Large intestine (tissue), 12 donors: ENCODE measurements at places on chromosomes 11 and 22. TPM values are rescaled to one million over a fixed set of nuclear protein-coding genes. Genes with fewer than 3 reads are reported as not detected.

Gene C11orf65
- 1.1 TPM for polyA plus RNA-seq

Gene ASPHD2
- polyA plus RNA-seq: 0.88 TPM

Gene TTLL12
- 29.0 TPM for polyA plus RNA-seq

Gene EPS8L2
- 260 TPM for polyA plus RNA-seq

Gene PEX26
- 32.7 TPM for polyA plus RNA-seq

Gene H19
- polyA plus RNA-seq: 4,676 TPM

Gene HBB
- 175 TPM for polyA plus RNA-seq

Gene CLCF1
- polyA plus RNA-seq: 9.6 TPM

Gene RFPL1
- polyA plus RNA-seq: 0.37 TPM

DNA sequence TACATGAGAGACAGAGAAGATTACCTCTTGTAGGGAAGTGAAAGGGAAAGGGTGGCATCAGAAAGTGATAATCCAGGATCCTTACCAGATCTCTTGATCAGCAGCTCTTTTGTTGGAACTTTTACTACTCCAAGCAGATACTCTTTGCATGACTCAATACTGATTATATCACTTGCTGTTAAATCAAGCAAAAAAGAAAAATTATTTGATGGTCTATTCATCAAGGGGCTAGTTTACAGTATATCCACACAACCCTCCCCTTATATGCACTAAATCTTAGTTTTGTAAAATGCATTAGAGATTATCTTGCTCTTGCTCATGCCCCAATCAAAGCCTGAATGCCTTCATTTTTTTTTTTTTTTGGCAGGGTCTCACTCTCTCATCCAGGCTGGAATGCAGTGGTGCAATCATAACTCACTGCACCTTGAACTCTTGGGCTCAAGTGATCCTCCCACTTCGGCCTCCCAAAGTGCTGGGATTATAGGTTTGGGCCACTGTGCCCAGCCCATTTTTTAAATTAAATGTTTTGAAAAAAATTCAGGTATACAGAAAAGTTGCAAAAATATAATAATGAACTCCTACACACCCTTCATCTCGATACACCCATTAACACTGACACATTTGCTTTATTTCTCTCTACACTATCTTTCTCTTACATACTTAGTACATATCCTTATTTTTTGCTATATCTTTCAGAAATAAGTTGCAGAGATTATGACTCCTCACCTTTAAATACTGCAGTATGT, 76.1 kb upstream of the UCP3 start:
- H3K4me3 ChIP-seq: no peak overlapping the region
- H3K4me1 ChIP-seq: no peaks in the 10 kb centered on the region

DNA sequence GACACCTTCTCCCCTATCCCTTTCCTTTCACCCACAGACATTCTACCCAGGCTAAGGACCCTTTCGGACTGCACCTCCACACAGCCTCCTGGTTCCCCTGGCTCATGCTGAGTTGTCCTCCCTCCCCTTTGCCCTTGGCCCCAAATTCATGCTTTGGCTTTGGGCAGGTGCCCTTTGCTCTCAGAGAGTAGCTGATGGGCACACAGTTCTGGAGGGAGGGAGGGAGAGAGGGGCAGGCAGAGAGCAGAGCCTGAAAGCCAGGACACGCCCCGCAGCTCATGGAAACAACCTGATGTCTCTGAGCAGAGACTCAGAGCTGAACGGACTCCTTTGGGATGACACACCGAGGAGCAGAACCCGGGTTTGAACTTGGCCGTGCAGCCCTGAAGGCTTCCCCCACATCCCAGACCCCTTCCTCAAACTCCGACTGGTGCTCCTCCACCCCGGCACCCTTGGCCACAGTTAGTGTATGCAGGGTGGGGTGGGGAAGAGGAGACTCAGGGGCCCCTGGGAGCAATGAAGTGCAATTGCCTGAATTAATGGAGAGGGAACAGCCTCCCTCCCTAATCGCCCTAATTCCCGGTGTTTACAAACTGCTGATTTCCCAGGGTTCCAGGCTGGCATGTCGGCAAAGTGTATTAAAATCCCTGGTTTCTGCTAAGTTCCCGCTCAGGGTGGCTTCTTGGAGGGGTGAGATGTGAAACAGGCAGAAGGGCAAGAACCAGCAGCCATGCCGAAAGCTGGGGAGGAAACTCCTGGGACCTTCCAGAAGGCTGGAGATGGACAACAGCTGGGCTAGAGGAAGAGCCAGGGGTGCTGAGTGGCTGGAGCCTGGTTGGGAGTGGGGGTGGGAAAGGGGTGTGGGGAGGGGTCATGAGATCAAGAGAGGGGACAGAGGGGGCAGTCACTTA, 71.2 kb upstream of the SHISAL1 start:
- no peak overlapping the region for H3K27ac ChIP-seq
- H3K36me3 ChIP-seq: no peaks in the 10 kb centered on the region
- peaks cover 7% of the 10 kb centered on the region for H3K27me3 ChIP-seq
- no peak overlapping the region for H3K4me3 ChIP-seq

DNA sequence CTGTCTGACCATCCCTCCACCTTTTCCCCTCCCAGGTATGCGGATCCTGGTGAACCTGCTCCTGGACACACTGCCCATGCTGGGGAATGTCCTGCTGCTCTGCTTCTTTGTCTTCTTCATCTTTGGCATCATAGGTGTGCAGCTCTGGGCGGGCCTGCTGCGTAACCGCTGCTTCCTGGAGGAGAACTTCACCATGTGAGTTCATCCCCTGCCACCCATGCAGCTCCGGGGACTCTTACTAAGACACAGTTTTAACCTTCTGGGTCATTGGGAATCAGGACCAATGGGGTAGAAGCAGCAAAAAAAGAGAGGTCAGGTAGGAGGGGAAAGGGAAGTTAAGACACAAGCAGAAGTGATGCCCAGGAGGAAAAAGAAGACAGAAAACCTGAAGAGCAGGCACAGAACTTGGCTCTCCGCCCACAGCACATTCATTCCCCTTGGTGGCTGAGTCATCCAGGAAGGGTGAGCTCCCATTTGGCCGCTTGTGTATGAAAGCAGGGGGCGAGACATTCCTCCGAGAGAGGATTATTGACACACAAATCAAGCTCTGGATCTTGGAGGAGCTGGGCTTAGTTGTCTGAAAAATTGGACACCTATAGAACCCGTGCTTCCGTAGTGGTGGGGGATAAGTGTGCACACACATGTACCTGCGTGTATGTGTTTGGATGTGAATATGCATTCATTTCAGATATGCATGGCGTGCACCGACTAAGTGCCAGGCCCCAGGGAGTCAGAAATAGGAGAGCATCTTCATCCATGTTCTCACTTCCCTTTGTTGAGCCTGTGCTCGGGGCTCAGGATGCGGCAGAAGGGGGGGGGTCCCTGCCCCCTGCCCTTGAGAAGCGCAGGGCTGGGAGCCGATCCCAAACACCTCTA, 64.2 kb downstream of the CACNA1I start:
- DNase-seq: no peak
- H3K4me1 ChIP-seq: no peaks in the 10 kb centered on the region
- H3K27ac ChIP-seq: no peak overlapping the region

- H3K27ac ChIP-seq: no peak overlapping the region
- peaks cover 39% of the 10 kb centered on the region for H3K36me3 ChIP-seq
- H3K27me3 ChIP-seq: peaks cover 21% of the 10 kb centered on the region
- H3K4me3 ChIP-seq: no peak overlapping the region
Measured at GRCh38 chr22:50274311-50274710, 4.1 kb upstream of the MAPK11 start.

DNA sequence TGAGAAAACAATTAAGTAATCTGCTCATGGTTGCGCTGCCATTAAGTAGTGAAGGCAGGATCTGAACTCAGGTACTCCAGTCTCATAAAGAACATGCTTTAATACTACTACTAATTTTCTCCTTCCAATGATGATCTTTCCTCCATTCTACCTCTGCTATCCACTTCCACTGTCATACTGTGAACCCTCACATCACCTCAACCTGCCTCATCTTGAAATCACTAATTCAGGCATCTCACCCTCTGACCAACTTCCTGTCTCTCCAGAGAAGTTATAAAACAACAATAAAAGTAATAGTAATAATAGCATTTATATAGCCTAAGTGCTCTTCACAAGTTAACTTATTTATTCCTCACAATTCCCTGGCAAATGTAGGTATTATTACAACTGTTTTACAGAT, 57.1 kb upstream of the PSMA1 start:
- no peak for DNase-seq
- H3K4me3 ChIP-seq: no peak overlapping the region
- H3K27me3 ChIP-seq: no peaks in the 10 kb centered on the region
- H3K27ac ChIP-seq: no peak overlapping the region
- H3K4me1 ChIP-seq: peaks cover 9% of the 10 kb centered on the region

GRCh38 chr11:83717537-83717936, 431.4 kb upstream of the CCDC90B start:
- H3K36me3 ChIP-seq: no peaks in the 10 kb centered on the region
- peak; percentile 37 for DNase-seq
- peak overlapping the region; percentile 15 for H3K27ac ChIP-seq
- no peak overlapping the region for H3K4me3 ChIP-seq
- H3K27me3 ChIP-seq: no peaks in the 10 kb centered on the region
- H3K4me1 ChIP-seq: no peaks in the 10 kb centered on the region

DNA sequence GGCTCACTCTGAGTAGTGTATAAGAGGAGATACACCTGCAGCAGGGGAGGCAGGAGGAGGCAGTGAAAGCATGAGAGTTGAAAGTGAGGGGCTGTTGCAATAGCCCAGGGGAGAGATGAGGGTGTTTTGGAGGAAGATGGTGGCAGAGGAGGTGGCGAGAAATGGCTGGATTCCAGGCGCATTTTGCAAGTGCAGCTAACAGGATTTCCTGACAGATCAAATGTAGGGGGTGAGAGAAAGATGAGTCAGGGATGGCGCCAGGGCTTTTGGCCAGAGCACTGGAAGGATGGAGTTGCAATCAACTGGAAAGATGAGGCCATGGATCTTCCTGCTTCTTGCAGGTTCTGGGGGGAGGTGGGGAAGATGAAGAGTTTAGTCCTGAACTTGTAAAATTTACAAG, 16.8 kb upstream of the TSPAN18 start:
- no peak overlapping the region for H3K27ac ChIP-seq
- H3K4me1 ChIP-seq: peaks cover 20% of the 10 kb centered on the region
- H3K36me3 ChIP-seq: no peaks in the 10 kb centered on the region
- no peak overlapping the region for H3K4me3 ChIP-seq
- no peaks in the 10 kb centered on the region for H3K27me3 ChIP-seq

DNA sequence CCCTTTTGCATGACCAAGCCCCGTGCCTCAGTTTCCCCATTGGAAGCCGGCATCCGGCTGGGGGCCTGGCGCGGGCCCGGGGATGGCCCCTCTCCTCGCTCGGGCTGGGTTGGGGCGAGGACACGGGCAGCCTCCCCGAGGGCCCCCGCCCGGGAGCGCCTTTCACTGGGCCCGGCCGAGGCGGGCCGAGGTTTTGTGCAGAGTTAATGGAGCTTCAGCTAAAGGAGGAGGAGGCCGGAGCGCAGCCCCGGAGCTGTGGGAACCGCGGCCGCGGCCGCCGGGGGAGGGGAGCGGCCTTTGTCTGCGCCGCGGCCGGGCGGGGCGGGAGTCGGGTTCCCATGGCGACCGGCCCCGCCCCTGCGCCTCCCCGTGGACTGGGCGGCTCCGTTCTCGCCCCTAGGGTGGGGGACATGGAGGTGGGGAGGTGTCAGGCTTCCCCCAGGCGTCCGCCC, 1.4 kb upstream of the MAPK11 start:
- H3K27ac ChIP-seq: no peak overlapping the region
- H3K4me1 ChIP-seq: peaks cover 22% of the 10 kb centered on the region
- peak overlapping the region; percentile 24 for H3K4me3 ChIP-seq
- peaks cover 16% of the 10 kb centered on the region for H3K36me3 ChIP-seq
- H3K27me3 ChIP-seq: peaks cover 44% of the 10 kb centered on the region
- DNase-seq: no peak

GRCh38 chr22:35496768-35497312, 43.8 kb upstream of the RASD2 start:
- H3K4me1 ChIP-seq: no peaks in the 10 kb centered on the region
- no peak overlapping the region for H3K4me3 ChIP-seq
- no peak for DNase-seq
- H3K27ac ChIP-seq: no peak overlapping the region
- H3K27me3 ChIP-seq: peaks cover 5% of the 10 kb centered on the region

- H3K36me3 ChIP-seq: no peaks in the 10 kb centered on the region
- no peak overlapping the region for H3K4me3 ChIP-seq
- no peak overlapping the region for H3K27ac ChIP-seq
- peaks cover 6% of the 10 kb centered on the region for H3K27me3 ChIP-seq
- DNase-seq: no peak
- no peaks in the 10 kb centered on the region for H3K4me1 ChIP-seq
Measured at GRCh38 chr11:13745165-13745564, 76.7 kb downstream of the FAR1 start.

DNA sequence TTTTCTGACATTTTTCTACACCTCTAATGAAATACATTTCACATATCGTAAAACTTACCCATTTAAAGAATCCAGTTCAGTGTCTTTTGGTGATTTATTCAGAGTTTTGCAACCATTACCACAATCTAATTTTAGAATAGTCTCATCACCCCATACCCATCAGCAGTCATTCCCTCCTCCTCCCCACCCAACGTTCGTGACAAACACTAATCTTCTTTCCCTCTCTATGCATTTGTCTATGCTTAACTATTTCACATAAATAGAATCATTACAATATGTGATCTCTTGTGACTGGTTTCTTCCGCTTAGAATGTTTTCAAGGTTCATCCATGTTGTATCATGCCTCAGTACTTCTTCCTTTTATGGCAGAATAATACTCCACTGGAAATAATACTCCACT, 9.5 kb downstream of the TTC28 start:
- H3K27ac ChIP-seq: no peak overlapping the region
- H3K27me3 ChIP-seq: no peaks in the 10 kb centered on the region
- no peak overlapping the region for H3K4me3 ChIP-seq
- H3K4me1 ChIP-seq: no peaks in the 10 kb centered on the region

- no peak for DNase-seq
- H3K36me3 ChIP-seq: no peaks in the 10 kb centered on the region
- no peak overlapping the region for H3K4me3 ChIP-seq
- H3K27me3 ChIP-seq: peaks cover 4% of the 10 kb centered on the region
- H3K4me1 ChIP-seq: no peaks in the 10 kb centered on the region
Measured at GRCh38 chr11:1371836-1372465, 17.8 kb upstream of the BRSK2 start.

DNA sequence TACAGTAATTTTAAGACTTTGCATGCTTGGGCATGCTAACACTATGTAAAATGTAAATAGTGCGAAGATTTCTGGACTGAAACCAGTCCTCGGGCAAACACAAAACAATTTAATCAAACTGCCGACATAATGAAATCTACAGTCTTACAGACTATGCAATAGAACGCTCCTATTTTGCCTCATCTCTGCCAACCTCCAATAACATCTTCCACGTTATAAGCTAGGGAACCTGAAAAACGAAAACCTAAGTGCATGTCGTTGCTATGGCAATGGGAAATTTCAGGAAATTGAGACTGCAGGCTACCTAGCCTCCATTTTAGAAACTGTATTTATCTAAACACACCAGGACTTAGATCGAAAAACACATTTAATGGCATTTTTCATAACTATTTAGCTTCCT, 1.1 kb downstream of the CSTF3 start:
- H3K4me1 ChIP-seq: peaks cover 13% of the 10 kb centered on the region
- no peaks in the 10 kb centered on the region for H3K36me3 ChIP-seq
- peak overlapping the region; percentile 88 for H3K27ac ChIP-seq
- no peak for DNase-seq
- no peaks in the 10 kb centered on the region for H3K27me3 ChIP-seq

- DNase-seq: no peak
- H3K27me3 ChIP-seq: peaks cover 14% of the 10 kb centered on the region
- H3K4me3 ChIP-seq: no peak overlapping the region
- H3K36me3 ChIP-seq: peaks cover 9% of the 10 kb centered on the region
- peak overlapping the region; percentile 94 for H3K27ac ChIP-seq
- H3K4me1 ChIP-seq: peaks cover 63% of the 10 kb centered on the region
Measured at GRCh38 chr11:130163346-130164220, 4.0 kb downstream of the ST14 start.
